ENCODE measurements at places on chromosomes 7 and 10.
A peak's percentile ranks its signal among the peaks of the same experiment; 100 is the strongest.

DNA sequence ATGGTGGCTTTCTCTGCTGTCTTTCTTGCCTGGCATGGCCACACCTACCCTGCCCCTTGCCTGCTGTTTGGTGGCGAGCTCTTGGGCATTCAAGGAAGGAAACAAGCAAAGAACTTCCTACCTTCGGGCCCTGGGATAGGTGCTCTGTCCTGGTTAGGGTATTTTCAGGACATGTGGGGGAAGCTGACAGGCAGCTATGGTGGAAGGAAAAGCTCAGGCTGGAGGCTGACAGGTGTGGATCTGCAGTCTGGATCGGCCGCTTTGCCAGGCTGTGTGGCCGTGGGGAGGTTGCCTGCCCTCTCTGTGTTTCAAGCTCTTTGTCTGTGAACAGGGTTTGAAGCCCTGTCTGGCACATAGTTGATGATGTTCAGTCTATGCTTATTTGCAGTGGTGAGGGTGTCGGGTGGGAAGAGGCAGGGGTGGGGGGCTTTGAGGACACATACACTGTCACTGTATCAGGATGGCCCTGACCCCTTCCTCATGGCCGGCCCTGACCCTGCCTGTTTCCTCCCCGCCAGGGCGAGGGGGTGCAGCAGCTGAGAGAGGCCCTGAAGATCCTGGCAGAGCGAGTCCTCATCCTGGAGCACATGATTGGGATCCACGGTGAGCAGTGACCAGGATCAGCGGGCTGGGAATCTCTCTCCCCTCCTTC, 73.7 kb downstream of the MYL10 start:
- no peak for DNase-seq

DNA sequence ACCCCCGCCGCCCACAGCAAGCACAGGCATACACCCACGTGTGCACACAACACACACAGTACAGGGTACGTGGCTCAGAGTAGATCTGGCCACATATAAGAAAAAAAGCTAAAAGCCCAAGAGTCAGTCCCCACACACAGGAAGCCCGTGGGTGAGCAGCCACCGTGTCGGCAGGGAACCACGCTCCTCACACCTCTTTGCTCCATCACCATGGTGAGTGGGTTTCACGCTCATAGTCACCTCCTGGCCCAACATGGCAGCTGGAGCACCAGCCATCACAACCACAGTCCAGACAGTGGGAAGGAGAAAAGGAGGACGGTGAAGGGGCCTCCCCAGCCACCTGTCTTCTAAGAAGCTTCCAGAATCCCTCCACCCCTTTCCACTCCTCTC, 76.0 kb upstream of the PDGFA start:
- DNase-seq = no peak

- DNase-seq = no peak
Measured at GRCh38 chr10:124259139-124259825, 159.4 kb downstream of the OAT start.

DNA sequence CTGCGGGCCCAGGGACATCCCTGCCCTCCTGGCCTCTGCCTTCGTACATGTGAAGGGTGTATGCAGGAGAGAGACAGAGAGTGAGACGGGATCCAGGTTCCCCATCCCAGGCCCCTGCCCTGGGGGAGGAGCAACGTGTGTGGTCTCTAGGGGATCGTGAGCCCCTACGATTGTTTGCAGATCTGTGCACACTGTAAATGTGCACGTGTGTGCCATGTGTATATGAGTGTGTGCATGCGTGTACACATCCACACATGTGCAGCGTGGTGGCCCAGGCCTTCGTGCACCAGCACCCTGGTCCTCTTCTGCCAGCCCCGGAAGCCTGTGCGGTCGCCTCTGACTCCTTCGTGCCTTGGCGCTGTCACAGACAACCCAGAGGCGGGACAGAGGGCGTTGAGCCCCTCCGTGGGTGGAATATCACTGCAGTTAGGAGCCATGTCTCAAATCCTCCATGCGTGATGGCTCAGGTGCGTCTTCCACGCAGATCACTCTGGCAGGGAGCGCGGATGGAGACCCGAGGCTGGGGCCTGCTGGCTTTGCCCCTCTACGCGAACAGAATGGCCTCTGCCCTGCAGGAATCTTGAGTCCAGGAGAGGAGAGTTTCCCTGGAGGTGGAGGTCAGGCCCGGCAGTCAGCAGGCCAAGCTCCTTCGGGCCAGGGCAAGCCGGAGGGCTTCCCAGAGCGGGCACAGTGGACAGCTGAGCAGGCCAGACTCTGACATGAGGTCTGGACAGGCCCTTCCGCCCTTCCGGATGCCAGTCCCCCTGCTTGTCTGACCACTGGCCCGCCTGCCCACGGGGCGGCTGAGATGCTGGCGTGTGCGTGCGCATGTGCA, 97.5 kb downstream of the UNCX start:
- no peak for DNase-seq

DNA sequence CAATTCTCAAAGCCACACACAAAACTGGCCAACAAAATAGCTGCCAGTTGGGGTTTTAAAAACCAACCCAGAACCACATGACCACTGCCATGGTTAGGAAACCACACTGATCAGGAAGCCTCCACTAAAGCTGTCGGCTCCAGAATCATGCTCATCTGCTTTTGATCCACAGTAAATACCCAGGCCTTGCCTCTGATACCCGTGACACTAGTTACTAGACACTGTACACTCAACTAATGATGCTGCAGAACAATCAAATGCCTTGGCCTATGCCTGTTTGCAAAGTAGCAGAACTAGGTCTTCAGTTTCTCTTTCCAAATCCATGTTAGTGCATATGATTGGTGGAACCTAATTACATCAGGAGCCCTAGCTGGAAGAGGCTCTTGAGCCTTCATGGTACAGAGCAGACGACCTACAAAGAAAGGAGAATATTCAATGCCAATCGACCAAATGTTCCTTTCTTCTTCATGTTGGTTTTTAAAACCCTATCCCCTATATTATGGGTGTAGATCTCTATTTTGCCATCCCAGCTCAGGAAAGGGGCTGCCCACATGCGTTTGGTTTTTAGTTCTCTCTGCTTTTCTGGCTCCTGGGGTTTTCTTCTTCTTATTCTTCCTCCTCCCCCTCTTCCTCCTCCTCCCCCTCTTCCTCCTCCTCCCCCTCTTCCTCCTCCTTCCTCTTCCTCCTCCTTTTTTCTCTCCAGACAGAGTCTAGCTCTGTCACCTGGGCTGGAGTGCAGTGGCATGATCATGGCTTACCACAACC, 76.6 kb downstream of the CNNM2 start:
- DNase-seq = no peak

DNA sequence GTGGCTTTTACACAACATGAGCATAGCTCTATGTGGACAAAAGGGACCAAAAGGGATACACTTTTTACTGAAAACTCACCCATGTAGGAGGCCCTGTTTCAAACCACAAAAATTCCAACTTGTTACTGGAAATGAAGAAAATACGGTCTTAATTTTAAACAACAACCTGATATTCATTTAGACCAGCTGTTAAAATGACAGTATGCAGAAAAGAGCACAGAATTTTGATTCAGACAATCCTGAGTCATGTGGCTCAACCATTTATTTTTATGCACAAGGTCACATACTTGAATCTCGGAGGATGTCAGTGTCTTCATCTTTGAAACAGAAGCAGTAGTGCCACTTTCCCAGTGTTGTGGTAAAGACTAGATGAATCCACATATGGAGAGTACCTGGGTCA, 426.5 kb upstream of the NFE2L3 start:
- no peak for DNase-seq

DNA sequence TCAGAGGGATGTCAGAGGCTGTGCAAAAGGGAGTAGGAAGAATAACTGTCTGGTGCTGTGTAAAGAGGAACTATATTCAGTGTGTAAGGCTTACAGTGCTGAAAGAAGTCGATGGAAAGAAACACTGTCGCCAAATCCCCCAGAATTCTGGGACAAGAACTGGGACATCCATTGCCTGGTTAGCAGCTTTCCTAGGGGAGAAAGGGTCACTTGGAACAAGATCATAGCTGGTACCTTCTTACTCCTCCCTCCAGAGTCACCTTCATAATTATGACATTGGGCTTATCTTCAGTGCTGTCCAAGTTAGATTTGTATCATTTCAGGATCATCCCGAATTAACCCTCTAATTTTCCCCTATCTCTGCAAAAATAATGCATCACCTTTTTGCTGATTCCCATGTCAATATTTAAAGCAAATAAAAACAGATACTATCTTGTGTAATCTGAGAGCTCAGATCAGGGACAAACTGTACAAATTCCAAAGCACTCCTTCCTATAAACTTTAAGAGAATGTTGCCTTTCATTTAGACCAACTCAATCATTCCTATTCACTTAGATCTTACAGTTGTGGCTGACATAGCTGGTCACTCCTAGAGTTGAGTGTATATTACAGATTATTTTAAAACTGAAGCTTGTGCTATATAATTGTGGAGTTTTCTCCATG, 96.5 kb downstream of the DNAH11 start:
- DNase-seq = no peak

GRCh38 chr10:120710076-120710475, 141.1 kb upstream of the WDR11 start:
- no peak for DNase-seq

DNA sequence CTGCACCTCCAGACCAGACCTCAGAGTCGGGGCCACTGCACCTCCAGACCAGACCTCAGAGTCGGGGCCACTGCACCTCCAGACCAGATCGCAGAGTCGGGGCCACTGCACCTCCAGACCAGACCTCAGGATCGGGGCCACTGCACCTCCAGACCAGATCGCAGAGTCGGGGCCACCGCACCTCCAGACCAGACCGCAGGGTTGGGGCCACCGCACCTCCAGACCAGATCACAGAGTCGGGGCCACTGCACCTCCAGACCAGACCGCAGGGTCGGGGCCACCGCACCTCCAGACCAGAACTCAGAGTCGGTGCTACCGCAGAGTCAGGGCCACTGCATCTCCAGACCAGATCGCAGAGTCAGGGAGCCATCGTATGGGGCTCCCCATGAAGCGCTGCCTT, 105.9 kb downstream of the ACTR3B start:
- no peak for DNase-seq

- DNase-seq = peak; percentile 42
Measured at GRCh38 chr7:127844707-127845331, 186.4 kb downstream of the LRRC4 start.

DNA sequence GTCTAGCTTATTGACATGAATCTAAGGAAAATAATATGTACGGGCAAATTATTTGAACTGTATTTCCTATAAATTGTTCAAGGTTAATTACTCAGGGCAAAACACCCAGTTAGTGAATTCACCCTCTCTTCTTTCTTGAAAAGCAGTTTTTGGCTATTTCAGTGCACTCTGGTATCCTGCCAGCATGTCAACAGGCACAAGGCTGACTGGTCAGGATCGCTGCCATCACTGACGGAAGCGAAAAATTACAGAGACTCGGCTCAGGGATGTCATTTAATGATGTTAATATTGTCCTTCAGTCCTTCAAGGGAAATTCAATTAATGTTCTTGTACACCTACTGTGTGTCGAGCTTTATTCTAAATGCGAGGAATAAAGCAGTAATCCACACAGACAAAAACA, 28.3 kb upstream of the OLAH start:
- no peak for DNase-seq

DNA sequence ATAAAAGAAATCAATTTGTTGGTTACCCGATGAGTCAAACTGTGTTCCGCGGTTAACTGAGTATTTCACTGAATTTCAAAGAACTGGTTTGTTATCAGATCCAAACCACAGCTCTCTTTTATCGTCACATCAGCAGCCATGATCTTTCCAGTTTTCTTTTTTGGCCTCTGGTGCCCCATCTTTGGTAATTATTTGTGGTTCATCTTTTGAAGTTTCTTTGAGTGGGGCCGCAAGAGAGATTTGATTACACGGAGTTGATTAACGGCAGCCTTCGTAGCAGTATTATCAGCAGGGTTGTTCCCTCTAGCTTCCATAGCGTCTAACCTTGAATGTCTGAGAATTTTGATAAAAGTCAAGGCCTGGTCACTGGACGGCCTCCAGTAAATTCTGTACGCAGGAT, 154.9 kb upstream of the TNRC18 start:
- no peak for DNase-seq

- peak; percentile 74 for DNase-seq
Measured at GRCh38 chr10:61760943-61761824, 98.5 kb downstream of the CABCOCO1 start.

- no peak for DNase-seq
Measured at GRCh38 chr7:157088136-157088535, 50.6 kb upstream of the UBE3C start.

GRCh38 chr7:103717574-103717973, 271.6 kb upstream of the SLC26A5 start:
- no peak for DNase-seq

DNA sequence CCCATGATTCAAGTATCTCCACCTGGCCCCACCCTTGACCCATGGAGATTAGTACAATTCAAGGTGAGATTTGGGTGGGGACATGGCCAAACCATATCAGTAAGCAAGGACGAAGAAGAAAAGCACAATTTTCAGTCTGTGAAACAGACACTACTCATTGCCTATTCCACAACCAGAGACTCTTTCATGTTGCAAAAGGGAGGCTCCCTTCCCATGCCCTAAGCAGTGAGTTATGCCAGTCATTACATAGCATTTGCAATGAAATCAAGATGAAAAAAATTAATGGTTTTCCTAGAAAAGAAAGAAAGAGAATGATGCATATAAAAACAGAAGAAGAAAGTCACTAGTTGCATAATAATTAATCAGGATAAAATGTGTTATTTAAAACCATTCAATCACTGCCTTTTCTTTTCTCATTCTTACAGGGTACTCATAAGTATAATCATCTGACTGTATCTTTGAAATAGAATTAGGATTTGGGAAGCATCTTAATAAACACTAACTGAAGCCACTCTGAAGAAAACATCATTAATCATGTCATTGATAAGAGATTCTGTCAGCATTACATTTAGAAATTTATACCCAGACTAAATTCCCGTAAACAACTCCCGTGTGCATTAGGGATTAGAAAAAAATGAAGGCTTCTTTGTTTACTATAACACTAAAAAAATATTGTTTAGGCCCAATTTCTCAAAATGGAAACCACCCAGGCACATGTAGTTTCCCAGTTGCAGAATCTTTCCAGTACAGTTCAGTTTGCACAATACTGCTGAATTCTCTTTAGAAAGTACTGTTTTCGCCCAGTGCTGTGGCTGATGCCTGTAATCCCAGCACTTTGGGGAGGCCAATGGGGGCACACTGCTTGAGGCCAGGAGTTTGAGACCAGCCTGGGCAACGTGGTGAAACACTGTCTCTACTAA, 9.1 kb downstream of the PRPS1L1 start:
- DNase-seq = no peak

DNA sequence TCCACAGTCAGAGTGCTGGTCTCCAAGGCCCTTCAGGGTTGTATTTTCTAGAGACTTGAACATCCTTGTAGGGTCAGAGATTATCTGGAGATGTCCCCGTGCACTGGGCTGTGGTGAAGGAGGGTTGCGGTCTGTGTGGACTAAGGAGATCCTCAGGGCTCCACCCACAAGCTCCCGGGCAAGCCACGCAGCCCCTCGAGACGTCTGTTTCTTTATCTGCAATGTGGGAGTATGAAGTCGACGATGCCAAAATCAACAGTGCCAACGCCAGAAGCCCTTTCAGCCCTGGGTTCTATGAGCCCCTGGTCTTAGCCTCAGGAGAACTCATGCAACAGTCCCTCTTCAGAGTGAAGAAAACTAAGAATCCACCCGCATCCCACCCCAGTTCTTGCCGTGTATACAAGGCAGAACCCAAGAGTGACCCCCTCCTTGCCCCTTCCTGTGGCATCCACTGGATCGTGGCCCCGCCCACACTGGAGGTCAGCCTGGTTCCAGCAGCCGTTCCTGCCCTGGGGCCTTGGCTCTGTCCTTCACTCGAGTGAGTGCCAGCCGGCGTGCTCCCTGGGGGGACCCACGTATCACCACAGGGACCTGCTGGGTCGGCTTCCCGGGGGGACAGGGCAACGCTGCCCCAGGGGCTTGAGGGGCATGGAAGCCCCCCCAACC, 6.0 kb upstream of the SHH start:
- DNase-seq = no peak

GRCh38 chr7:151518105-151518946, 1.4 kb downstream of the RHEB start:
- DNase-seq = peak; percentile 40

Measured in AG10803 (cell line).